ENCODE measurements at places on chromosomes 16 and 17.

DNA sequence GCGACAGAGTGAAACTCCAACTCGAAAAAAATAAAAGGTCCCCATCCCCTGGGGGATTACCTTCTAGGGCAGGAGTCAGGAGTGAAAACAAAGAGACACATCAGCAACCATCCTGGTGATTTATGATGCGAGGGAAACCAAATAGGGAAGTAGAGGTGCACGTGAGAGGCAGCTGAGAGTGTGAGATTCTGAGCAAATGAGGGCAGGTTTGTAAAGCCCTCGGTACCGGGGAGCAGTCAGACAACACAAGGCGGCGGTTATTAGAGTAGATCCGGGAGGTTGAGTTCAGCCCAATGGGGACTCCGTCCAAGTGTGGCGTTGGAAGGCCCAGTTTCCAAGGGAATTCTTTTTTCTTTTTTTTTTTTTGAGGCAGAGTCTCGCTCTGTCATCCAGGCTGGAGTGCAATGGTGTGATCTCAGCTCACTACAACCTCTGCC, 7.4 kb upstream of the ARMC7 start:
- DNase-seq = peak; percentile 69

DNA sequence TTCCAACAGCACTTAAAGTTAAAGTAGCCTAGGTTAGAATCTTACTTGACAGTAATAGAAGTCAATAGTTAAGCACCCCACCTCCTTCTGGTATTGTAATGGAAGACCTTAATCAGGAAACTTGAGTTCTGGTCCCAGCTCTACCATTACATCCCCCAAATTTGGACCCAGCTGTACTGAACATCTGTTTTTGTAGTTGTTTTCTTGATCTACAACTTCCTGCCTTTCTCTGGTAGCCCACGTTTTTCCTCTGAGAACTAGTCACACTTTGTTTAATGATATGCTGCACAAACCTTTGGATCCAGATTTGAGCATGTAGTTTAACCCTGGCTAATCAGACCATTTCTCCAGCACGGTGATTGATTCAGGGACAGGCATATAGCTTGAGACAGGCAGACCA, 505.0 kb downstream of the HS3ST4 start:
- DNase-seq = no peak

DNA sequence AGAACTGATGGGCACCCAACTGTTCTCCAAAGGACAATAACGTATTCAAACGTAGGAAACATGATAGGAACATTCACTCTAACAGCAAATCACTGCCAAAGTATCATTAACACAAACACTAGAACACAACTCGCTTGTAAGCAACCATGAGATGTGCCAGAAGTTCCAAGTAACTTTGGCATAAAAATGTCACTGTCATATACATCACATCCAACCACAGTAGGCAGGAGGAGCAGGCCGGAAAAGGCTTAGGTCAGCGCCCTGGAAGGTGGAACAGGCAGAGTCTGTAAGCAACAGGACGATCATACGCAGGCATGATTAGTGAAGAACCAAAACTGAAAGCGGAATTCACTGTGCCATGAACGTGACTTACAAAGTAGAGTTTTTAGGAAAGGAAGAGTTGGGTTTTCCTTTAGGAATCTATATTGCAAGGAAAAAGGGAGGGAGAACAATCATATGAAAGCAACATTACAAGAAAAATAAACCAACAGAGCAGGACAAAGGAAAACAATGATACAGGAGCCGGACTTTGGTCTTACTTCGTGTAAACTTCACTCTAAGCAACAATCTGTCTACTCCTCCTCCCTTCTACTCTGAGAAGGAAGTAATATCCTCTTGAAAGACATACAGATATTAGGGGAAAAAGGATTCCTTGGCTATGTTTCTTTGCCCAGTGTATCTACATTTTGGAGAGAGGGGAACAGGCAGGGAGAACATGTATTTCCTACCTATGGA, 52.3 kb downstream of the YWHAE start:
- peak; percentile 27 for DNase-seq

DNA sequence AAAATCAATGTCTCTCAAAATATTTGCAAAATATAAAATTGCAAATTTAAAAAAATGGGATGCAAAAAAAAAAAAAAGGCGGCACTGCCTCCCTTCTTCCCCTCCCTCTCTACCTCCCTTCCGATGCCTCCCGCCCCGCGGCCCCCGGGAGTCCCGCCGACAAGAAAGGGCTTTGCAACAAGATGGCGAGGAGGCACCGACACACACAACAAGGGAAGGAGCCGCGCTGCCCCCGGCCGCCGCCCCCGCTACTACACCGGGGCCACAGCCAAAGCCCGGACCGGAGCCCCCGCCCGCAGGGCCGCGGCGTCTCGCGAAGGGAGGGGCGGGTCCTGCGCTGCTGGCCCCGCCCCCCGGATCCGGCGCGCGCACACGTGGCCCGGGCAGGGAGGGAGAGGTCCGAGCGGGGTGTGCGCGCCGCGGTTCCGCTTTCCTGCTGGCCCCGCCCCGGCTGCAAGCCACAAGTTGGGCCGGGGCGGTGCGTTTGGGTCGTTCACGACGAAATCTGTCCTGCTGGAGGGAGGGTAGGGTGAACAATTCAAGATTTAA, at the start of gene MNT:
MNT (minus strand) TSS at position 184 of the 549 bp plus-strand sequence. CDS start 348 bp downstream, outside the sequence.
- peak; percentile 98 for DNase-seq

DNA sequence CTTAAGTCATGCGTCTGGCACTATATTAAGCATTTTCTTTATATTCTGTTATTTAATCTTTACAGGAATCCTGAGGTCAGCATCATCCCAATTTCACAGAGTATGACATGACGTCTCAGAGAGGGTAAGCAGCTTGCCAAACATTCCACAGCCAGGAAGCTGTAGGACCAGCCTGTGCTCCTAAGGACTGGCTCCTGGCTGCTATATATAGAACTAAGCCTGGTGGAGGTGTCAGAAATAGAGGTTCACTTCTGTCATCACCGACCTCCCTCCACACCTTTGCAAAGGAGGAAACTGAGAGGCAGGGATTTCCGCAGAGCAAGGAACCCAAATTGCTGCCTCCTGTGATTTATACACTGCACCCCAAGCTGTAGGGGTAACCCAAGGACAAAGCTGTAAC, 37.9 kb upstream of the NDRG4 start:
- DNase-seq = no peak

DNA sequence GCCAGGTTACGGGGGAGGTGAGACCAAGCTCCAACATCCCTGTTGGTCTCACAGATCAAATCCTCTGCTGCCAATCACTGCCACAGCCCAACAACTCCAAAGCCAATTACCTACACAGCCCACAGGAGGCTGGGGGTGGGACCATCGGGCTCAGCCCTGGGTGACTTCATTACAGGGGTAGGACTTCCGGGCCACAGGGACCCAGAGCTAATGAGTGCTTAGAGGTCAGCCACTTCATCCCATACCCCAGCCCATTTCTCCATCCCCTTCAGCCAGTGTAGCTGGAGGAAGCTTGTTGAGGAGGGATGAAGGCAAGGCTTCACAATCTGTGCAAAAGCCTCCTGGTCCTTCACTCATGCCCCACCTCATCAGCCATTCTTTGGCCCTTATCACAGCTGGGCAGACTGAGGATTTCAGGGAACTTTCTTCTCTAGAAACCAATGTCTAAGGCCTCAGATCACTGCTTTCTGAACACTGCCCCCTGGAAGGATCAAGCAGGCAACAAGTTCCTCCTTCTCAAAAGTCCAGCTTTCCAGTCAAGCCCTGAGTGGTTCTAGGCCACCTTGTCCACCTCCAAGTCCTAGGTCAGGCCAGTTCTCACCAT, 5.8 kb downstream of the FOXN1 start:
- DNase-seq = no peak

DNA sequence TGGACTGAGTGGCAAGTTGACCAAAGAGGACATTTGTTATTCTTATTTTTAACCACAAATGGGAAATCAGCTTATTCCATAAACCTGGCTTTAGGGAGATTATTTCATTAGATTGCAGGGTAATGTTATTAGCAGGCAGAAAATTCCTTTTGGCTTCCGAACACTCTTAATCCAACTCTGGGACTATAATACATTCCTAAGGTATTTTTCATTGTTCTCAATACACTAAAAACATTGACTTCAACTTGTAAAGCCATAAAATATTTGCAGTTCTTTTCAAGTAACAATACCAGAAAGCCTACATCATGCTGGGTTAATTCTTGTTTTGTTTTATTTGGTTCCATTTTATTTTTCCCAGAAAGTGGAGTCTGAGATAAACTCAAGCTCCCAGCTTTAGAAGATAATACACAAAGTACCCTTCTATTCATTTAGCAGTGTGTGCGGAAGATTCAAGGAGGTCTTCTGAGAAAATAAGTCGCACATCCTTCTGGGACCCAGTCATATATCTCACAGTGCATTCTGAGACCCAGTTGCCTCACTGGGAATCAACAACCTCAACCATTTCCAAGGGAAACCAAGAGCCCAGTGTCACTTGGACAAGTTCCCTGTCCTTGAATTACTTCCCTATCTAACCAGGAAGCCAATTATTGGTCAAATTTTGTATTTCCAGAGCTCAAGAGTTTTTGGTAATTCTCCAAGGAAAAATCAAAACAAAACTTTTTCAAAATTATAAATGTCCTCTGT, 389.6 kb upstream of the DYNLRB2 start:
- no peak for DNase-seq

GRCh38 chr16:11740567-11740966, 2.1 kb downstream of the TXNDC11 start:
- no peak for DNase-seq

DNA sequence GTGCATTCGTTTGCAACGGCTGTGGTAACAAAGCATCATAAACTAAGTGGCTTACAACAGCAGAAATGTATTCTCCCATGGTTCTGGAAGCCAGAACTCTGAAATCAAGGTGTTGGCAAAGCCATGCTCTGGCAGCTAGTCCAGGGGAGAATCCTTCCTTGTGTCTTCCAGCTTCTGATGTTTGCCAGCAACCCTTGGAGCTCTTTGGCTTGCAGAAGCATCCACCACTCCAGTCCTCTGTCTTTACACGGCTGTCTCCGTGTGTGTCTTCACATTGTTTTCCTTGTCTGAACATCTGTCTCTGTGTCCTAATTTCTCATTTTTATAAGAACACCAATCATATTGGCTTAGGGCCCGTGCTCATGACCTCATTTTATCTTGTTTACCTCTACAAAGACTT, 265.3 kb upstream of the HSBP1 start:
- DNase-seq = no peak

- DNase-seq = no peak
Measured at GRCh38 chr17:27545562-27546229, 85.3 kb upstream of the LGALS9 start.

DNA sequence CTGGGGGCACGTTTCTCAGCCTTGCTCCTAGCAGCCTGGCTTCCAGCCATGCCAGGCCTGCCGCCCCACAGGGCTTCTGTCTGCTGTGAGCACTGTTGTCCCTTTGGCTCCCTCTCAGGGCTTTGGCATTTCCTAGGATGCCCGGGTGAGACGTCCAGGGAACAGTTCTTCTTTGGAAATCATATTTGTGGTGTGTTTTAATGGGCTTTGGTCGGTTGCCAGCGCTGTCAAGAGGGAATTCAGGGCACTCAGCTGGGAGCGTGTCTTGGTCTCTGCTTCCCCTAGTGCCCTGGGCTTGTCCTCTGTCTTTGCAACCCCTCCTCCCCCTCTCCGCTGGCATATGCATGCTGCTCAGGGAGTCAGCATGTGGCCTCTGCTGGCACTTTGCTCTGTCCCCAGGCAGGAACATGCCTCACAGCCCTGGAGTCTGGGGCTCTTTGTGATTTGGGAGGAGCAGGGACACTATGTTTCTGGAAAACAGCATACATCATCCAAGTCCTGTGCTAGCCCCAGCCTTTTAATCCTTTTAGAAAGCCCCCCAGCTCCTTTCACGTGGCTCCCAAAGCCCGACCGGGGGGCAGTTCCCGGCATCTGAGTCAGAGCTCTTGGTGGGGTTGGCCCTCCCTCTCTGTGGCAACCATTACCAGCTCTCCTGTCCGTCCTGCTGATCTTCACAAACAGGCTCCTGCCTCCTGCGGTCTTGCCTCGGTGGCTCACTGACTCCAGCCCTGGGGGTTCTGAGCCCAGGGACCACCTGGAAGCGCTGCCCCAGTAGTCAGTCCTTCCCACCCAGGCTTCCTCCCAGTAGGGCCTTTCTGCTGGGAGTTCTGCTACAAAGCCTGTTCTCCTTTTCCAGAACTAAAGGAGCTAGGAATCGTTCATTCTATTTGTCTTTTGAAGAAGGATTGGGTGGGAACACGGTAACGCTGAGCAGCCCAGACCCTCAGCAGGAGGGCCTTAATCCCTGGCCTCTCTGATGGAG, 26.7 kb downstream of the SAP30BP start:
- DNase-seq = no peak

DNA sequence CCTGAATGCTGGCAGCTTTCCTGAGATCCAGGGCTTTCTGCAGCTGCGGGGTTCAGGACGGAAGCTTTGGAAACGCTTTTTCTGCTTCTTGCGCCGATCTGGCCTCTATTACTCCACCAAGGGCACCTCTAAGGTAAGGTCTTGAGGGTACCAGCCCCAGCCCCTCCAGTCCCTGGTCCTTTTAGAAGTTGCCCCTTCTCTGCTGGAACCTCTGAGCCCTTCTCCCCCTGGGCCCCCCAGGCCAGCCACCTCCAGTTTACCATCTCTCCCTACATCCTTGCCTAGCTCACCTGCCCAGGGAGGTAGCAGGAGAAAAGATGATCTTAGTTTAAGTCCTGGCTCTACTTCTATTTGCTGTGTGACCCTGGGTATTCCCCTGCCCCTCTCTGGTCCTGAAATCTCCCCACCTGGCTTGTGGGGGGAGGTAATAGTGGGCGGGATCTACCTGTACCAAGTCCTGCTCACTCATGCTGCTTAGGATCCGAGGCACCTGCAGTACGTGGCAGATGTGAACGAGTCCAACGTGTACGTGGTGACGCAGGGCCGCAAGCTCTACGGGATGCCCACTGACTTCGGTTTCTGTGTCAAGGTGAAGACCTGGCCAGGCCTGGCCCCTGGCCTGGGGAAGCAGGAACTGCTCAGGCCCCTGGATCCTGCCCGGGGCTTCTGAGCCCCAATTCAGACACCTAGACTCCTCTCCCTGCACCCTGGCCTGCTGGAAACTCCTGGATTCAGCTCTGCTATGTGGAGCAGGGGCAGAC, 6.5 kb downstream of the GRB7 start:
- no peak for DNase-seq

GRCh38 chr16:81623365-81624102, 155.6 kb upstream of the PLCG2 start:
- peak; percentile 75 for DNase-seq

DNA sequence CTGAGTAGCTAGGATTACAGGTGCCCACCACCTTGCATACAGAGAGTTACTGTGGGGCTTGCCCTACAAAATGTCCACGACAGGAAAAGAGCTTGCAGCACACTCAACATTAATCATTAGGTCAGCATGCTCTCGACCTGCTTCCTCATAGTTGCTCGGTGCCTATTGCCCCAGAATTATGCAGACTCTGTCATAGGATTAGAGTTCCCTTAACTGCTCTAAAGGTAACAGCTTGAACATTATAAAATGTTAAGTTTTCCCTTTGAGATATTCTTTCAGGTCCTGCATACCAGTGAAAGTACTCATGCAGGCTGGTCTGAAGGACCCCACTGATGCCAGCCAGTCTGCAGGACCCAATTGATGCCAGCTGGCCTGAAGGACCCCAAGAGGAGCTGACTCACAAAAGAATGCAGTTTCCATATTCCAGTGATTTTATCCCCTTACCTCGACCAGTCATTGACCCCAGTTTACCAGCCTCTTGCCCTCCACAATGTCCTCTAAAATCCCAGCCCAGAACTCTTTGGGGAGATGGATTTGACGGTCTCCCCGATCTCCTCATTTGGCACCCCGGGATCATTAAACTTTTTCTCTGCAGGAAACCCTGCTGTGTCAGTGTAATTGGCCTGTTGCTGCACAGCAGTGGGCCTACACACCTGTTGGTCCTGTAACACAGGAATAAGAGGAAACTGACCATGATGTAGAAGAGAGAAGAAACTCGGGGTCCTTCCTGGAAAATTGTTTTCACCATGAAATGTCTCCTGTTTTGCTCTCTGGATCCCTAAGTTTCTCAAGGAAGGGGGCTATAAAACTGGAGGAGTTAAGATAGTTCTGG, 10.6 kb downstream of the ICAM2 start:
- peak; percentile 76 for DNase-seq

Data from suppressor macrophage treated with lipopolysaccharide for 4 hours (primary cell).